ENCODE measurements at places on chromosomes 13 and 19. TPM values are rescaled to one million over a fixed set of nuclear protein-coding genes. Genes with fewer than 3 reads are reported as not detected.
A peak's percentile ranks its signal among the peaks of the same experiment; 100 is the strongest.

- H3K27ac ChIP-seq = no peak overlapping the region
- H3K27me3 ChIP-seq = peaks cover 52% of the 10 kb centered on the region
- no peak overlapping the region for H3K4me3 ChIP-seq
- peaks cover 7% of the 10 kb centered on the region for H3K4me1 ChIP-seq
- no peaks in the 10 kb centered on the region for H3K36me3 ChIP-seq
- no peak for DNase-seq
Measured at GRCh38 chr19:4596033-4596904, 36.8 kb upstream of the SEMA6B start.

DNA sequence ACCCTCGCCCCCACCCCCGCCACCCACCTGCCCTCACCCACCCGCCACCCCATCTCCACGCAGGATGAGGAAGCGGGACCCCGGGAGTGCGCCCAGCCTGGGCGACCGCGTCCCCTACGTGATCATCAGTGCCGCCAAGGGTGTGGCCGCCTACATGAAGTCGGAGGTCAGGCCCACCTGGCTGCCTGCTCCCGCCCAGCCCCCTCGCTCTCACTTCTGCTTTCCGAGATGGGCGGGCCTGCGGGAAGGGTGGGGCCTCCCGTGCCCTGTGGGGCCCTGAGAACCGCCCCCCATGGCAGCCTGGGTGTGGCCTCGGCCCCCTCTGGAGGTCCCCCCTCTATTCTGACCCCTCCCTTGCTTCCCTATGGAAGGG lies 3.1 kb upstream of the SPIB start:
- no peak for DNase-seq
- peaks cover 13% of the 10 kb centered on the region for H3K27me3 ChIP-seq
- H3K4me3 ChIP-seq = no peak overlapping the region
- H3K27ac ChIP-seq = no peak overlapping the region
- H3K4me1 ChIP-seq = no peaks in the 10 kb centered on the region

ZNF835 gene
- total RNA-seq = not detected

DNA sequence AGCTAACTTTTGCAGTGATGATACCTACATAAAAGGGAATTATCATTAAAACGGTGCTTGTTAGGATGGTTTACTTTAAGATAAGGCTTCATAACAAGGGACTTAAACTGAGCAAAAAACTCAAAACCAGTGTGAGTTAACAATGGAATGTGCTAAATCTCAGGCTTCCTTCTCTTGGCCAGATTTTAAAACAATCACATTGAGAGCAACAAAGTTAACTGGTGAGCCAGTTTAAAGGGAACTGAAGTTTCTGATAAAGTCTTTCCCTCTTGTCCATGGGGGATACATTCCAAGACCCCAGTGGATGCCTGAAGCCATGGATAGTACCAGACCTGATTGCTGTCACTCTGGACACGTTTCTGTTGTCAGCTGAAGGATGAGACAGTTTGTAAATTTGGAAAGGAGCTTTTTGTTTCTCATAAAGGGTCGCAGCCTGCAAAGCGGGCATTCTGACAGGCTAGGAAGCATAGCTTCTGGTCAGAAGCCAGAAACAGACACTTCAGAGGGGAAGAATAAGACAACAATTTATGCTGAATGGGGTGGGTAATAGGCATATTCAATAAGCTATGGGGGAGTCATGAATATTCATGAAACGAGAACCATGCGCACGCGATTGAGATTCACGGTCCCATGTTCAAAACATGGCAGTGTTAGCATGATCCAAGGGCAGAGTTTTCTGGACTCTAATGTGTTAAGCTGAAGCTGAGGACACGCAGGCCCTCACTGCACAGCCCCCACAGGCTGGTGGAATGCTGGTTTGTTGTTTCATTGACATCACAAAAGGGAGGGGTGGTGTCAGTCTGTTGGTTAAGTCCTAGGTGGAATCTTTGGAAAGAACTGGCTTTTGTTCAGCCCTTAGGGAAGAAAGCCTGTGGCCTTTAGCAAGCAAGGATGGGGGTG lies 150.6 kb upstream of the RNF113B start:
- H3K4me1 ChIP-seq = no peaks in the 10 kb centered on the region
- H3K27me3 ChIP-seq = no peaks in the 10 kb centered on the region
- no peak for DNase-seq
- H3K4me3 ChIP-seq = no peak overlapping the region

DNA sequence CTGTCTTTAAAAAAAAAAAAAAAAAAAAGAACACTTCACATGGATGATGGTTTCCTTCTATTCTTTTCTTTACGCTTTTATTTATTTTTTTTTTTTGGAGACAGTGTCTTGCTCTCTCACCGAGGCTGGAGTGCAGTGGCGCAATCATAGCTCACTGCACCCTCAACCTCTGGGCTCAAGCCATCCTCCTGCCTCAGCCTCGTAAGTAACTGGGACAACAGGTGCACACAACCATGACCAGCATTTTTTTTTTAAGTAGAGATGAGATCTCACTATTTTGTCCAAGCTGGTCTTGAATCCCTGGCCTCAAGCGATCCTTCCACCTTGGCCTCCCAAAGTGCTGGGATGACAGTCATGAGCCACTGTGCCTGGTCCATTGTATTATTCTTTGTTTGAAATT lies 24.3 kb downstream of the ANKRD27 start:
- H3K27ac ChIP-seq = no peak overlapping the region
- H3K4me3 ChIP-seq = no peak overlapping the region
- H3K27me3 ChIP-seq = no peaks in the 10 kb centered on the region
- peaks cover 17% of the 10 kb centered on the region for H3K4me1 ChIP-seq

DNA sequence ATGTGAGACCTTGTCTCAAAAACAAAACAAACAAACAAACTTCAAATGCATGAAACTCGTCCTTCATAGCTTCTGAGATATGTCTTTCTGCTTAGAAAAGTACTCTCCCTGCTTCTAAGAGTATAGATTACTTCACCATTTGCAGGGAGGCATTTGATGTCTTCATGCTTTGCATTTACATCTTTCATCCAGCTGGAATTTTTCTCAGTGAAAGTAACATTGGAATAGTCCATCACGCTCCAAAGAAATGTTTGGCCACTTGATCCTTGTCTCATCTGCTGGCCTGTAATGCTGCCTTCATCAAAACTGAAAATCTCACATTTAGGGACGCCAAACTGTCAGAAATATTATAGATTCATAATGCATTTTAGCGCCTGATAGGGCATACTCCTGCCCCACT lies 19.2 kb downstream of the PNMA8A start:
- H3K36me3 ChIP-seq = no peaks in the 10 kb centered on the region
- H3K4me1 ChIP-seq = no peaks in the 10 kb centered on the region

AKAP8L gene
- total RNA-seq = 94.0 TPM

CYP4F2 gene
- total RNA-seq = 0.22 TPM

- no peaks in the 10 kb centered on the region for H3K36me3 ChIP-seq
- no peak overlapping the region for H3K4me3 ChIP-seq
- H3K27me3 ChIP-seq = no peaks in the 10 kb centered on the region
- no peaks in the 10 kb centered on the region for H3K4me1 ChIP-seq
Measured at GRCh38 chr13:23643338-23644125, 73.3 kb downstream of the TNFRSF19 start.

GRCh38 chr19:8366121-8366581 lies 2.2 kb downstream of the ANGPTL4 start:
- H3K27ac ChIP-seq = no peak overlapping the region
- no peak overlapping the region for H3K4me3 ChIP-seq
- H3K4me1 ChIP-seq = peaks cover 25% of the 10 kb centered on the region

DNA sequence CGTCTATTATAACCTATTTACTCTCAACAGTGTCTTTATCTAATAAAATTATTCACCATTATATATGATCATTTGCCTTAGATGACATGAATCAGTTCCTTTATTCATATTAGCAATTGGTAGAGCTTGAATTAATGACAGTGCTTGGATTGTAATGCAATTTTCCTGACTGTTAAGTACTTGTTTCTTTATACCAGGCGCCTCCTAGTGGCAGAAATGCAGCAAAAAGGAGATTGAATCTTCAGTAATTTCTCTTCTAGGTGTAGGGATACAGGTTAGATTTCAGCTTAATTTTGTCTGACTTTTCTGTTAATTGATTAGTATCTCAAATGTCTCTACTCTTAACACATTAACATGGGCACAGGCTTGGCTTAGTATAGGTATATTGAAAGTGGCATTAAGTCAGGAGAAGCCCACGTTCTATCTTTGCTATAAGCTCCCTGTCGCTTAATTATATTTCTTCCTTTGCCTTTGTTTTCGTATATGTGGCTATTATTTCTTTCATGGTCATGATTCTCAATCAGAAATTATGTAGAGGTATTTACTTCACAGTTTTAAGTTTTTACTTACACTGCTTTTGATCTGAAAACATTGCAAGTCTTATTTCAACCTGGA lies 9.1 kb upstream of the LHFPL6 start:
- no peak overlapping the region for H3K4me3 ChIP-seq
- H3K27me3 ChIP-seq = peaks cover 30% of the 10 kb centered on the region
- no peaks in the 10 kb centered on the region for H3K36me3 ChIP-seq
- peak; percentile 57 for DNase-seq
- no peak overlapping the region for H3K27ac ChIP-seq
- no peaks in the 10 kb centered on the region for H3K4me1 ChIP-seq

- no peak overlapping the region for H3K4me3 ChIP-seq
- no peak for DNase-seq
- H3K27me3 ChIP-seq = no peaks in the 10 kb centered on the region
- H3K4me1 ChIP-seq = no peaks in the 10 kb centered on the region
- H3K36me3 ChIP-seq = no peaks in the 10 kb centered on the region
- H3K27ac ChIP-seq = no peak overlapping the region
Measured at GRCh38 chr13:77800219-77800618, 102.7 kb downstream of the SLAIN1 start.

PTH2 gene
- total RNA-seq = not detected

APOE gene
- 1.1 TPM for total RNA-seq

EFNB2 gene
- total RNA-seq = 16.9 TPM

PVR gene
- 176 TPM for total RNA-seq

DNA sequence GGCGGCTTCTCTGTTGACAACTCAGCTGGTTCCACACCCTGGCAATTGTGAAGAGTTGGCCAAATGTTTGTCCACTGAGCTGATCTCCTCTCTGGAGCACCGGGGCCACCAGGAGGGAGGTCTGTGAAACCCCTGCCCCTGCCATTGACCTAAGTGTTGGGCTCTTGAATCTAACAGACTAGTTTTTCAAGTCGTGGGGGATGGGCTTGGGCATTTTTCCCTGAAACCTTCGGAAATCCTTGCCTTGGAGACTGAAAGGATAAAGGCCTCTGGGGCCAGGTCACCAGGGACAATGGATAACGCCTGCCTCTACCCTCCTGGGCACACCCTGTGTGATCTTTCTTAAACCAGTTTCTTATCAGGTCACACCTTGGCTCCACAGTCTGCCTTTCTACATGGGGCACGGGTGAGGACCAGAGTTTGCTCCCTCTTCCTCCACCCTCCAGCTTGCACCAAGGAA lies 881 bp downstream of the GEMIN7 start:
- H3K27ac ChIP-seq = peak overlapping the region; percentile 78
- peaks cover 33% of the 10 kb centered on the region for H3K4me1 ChIP-seq
- no peaks in the 10 kb centered on the region for H3K27me3 ChIP-seq
- H3K4me3 ChIP-seq = peak overlapping the region; percentile 88
- no peak for DNase-seq
- peaks cover 59% of the 10 kb centered on the region for H3K36me3 ChIP-seq

GRCh38 chr13:67860315-67860714 lies 630.2 kb upstream of the PCDH9 start:
- H3K27me3 ChIP-seq = no peaks in the 10 kb centered on the region
- H3K36me3 ChIP-seq = no peaks in the 10 kb centered on the region
- no peak for DNase-seq
- H3K4me3 ChIP-seq = no peak overlapping the region
- H3K27ac ChIP-seq = no peak overlapping the region

Data from Calu3 (cell line).